Adrenal gland (tissue), 19 donors: ENCODE measurements at places on chromosomes 7 and 10. TPM values are rescaled to one million over a fixed set of nuclear protein-coding genes. Genes with fewer than 3 reads are reported as not detected.
A peak's percentile ranks its signal among the peaks of the same experiment; 100 is the strongest.

- no peak for DNase-seq
These were observed 114.7 kb upstream of the ADCY1 start for GRCh38 chr7:45459476-45459875.

Gene SPDYE3
- not detected for total RNA-seq

GRCh38 chr10:65827359-65827758 is 1098.5 kb upstream of the LRRTM3 start:
- no peak for DNase-seq

- no peak for DNase-seq
These were observed 407.9 kb upstream of the SHH start for GRCh38 chr7:156220078-156220605.

Gene ZNF503
- total RNA-seq = 46.2 TPM

Gene EPHB4
- total RNA-seq = 95.2 TPM

- DNase-seq = no peak
These were observed 146.1 kb upstream of the TCF7L2 start for GRCh38 chr10:112803961-112804401.

DNA sequence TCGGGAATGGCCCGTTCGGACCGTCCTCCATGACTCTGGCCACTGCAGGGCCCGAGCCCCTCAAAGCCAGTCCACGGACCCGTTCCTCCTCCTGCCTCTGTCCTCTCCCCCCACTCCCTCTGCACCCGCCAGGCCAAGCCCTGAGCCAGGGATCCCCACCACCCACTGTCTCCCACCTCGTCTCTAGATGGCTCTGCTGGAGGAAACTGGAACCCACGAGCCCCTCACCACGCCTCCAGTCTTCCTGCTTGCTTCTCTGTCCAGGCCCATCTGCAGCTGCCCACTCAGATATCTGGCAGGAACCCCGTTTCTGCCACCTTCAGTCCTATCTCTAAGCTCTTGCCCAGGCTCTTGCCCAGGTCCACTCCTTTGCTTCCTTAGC is 24.3 kb downstream of the GRID2IP start:
- no peak for DNase-seq

Gene CLCN1
- total RNA-seq = 0.18 TPM

Gene TMEM120A
- 277 TPM for total RNA-seq

Gene SLC26A3
- total RNA-seq = not detected

DNA sequence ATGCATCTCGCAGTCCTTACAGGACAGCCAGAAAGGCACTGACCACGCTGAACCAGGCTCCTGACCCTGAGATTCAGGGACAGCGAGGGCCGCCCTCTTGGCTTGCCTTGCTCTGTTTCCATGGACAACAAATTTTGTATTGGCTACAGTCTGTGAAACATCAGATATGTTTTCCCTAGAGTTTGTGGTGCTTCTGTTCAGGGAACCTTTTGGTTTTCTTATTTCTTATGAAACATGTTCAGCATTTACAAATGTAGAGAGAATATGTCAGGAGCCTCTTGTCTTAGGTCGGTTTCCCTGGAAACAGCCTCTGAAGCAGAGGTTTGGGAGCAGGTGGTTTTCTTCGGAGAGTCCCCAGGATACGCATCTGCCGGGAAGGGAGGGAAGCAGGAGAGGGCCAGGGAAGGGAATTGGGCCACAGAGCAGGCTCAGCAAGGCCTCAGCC is 260.1 kb downstream of the CCDC3 start:
- peak; percentile 28 for DNase-seq

Gene SFRP5
- total RNA-seq = 0.32 TPM

Gene OR2A42
- 0.11 TPM for total RNA-seq

- peak; percentile 72 for DNase-seq
These were observed 35.1 kb upstream of the DNAH11 start for GRCh38 chr7:21507627-21508343.

- DNase-seq = peak; percentile 31
These were observed 279.5 kb downstream of the CELF2 start for GRCh38 chr10:11297136-11297535.

GRCh38 chr7:28779954-28780353 is 178.2 kb downstream of the TRIL start:
- DNase-seq = no peak
